Activated CD4-positive, alpha-beta T cell treated with anti-CD3 and anti-CD28 coated beads, Interleukin-2, amount 50 U/mL, for 16 hours (primary cell): ENCODE measurements at places on chromosomes 2 and 18.
A peak's percentile ranks its signal among the peaks of the same experiment; 100 is the strongest.

DNA sequence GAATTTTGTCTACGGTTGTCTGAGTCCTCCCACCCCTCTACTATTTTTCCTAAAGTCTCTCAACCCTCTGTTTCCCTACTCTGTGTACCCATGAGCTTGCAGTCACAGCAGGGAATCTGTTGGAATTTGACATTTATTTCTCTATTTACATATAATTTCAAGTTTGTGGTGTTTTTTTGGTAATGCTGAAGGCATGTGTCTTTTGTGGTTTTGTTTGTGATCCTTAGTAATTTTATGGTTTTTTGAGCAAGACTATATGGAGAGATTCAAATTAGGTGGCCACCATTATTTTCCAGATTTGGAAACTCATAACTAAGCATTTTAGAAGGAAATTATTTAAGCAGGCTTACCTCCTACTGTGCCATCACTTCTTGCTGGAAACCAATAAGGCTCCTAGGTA lies 27.2 kb upstream of the FBLN7 start:
- no peak for DNase-seq

DNA sequence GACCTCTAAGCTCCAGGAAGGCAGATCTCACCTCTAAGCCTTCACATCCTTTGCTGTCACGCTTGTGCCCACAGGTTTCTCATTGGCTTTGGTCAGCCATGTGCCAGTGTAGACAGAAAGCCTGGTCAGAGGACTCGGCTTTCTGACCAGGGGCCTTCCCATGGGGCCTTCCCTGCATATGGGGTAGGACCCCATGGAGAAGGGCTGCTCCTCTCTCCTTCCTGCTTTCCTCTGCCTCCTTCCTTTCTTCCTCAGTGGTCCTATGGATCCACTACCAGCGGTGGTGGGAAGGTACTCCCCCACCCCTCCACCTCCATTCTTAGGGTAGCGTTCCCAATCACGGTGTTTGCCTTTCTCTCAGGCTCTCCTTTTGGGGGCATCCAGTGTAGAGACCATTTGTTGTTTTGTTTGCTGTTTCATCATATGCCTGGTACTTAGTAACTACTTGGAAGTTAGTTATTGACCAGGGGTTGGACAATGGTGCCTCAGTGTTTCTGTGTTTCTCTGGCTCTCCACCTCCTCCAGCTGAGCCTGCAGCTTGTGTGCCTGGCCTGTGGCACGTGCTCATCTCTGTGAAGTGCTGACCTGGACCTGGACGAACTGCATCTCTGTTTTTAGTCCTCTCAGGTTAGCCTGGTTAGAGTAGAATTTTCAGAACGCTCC lies 71.6 kb downstream of the ZNF407 start:
- no peak for DNase-seq

DNA sequence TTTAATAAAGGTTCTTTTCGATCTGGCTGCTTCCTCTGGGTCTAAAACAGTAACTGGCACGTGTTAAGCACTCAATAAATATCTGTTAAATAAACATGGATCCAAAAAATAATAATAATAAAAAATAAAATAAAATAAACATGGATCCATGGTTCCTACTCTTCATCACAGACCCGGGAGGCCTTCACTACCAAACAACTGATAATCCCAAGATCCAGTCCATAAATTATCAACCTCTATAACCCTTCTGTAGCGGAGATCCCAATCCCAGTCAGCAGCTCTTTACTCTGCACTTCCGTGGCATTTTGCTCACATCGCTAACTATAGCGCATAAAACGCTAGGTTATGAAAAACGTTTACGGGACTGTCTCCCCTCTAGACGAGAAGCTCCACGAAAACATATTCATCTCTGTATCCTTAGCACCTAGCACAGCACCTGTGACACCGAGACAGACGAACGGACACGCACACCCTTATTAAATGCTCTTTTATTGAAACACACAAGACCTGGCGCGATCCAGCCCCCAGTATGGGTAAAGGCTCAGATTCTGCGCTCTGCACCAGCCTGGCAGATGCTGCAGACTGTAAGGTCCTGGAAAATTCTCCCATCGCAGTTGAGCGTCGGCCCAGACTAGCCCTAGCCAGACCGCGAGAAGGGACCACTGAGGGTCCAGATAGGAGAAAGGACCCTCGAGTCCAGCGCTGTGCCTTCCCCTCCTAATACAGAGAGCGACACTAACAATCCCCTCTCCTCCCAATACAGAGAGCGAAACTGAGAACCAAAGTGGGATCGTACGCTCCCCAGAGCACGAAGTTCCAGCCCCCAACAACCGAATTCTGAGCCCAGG lies 770 bp downstream of the NBAS start:
- DNase-seq: peak; percentile 3

- no peak for DNase-seq
Observed at GRCh38 chr2:32425719-32426141, 68.9 kb downstream of the BIRC6 start.

- DNase-seq: peak; percentile 65
Observed at GRCh38 chr2:207251573-207252192, 85.9 kb upstream of the KLF7 start.

GRCh38 chr2:203858176-203858575 lies 9.4 kb upstream of the CTLA4 start:
- peak; percentile 73 for DNase-seq

GRCh38 chr2:72114693-72115051 lies 33.0 kb downstream of the CYP26B1 start:
- no peak for DNase-seq

- DNase-seq: no peak
Observed at GRCh38 chr2:23520256-23520655, 135.3 kb downstream of the KLHL29 start.

DNA sequence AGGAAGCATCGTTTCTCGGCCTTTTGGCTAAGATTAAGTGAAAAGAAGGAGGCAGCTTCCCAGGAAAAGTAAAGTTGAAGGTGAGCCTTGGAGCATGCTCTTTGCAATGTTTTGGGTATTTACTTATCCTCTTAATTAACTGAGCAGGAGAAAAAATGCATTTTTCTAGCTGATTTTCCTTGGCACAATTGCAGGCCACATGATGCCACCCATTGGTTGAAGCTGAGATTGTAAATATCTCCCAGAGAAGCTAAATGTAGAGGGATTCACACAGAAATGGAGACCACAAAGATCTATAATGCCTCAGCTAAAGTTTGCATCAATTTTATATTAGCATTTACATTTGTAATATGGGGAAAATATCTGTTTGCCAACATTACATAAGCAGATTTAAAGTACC lies 294.1 kb downstream of the KCNS3 start:
- DNase-seq: no peak

DNA sequence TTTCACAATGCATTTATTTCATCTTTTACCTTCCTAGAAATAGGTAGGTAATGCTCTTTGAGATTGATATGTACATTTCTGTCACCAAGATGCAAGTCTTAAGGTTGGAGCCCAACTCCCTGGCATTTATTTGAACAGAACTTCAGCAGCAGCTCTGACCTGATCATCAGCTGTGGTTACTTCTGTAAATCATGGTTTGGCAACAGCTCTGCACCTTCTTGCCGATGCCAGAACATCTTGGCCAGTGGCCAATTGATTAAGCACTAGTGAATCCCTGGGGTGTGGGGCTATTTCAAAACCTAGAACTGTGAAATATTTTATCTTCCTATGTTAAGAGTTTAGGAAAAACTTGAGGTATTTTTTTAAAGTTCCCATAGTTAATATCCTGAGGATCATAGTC lies 124.8 kb upstream of the NYAP2 start:
- DNase-seq: no peak

- no peak for DNase-seq
Observed at GRCh38 chr18:57737400-57738060, 65.6 kb downstream of the ATP8B1 start.

GRCh38 chr2:232879618-232880494 lies 9.8 kb downstream of the SNORC start:
- no peak for DNase-seq

GRCh38 chr18:79856119-79857007 lies 58.6 kb downstream of the KCNG2 start:
- no peak for DNase-seq

GRCh38 chr2:77268626-77269025 lies 253.6 kb downstream of the LRRTM4 start:
- no peak for DNase-seq

DNA sequence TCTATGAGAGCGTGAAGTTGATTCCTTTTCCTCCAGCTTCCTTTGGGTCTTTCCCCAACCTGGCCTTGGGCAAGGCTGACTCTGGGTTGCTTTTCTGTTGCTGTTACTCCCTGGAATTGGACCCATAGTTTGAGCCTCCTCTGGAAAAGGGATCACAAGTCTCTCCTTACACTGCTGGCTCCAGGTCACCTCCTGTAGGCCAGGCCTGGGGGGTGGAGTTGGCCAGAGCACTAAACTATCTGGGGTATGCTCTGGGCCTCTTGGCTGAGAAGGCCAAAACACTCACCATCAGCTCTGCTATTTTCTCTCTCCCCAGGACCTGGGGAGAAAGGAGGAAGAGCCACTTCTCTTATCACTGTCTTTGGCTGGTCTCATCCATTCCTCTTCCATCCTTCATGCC lies 56.5 kb upstream of the NCOA1 start:
- no peak for DNase-seq
